Epithelial cell of proximal tubule (primary cell): ENCODE measurements at places on chromosomes 3 and 15. TPM values are rescaled to one million over a fixed set of nuclear protein-coding genes. Genes with fewer than 3 reads are reported as not detected.

GRCh38 chr3:131658771-131659170 is 156.0 kb upstream of the MRPL3 start:
- no peak for DNase-seq

The WDR93 gene
- not detected in 2 replicates for total RNA-seq

- no peak for DNase-seq
Measured at GRCh38 chr15:45386974-45387373, 8.6 kb upstream of the GATM start.

GRCh38 chr15:69668039-69668705 is 215.6 kb downstream of the RPLP1 start:
- DNase-seq: no peak

GRCh38 chr3:194592798-194593752 is 40.1 kb downstream of the TMEM44 start:
- peak; percentile 99 for DNase-seq

DNA sequence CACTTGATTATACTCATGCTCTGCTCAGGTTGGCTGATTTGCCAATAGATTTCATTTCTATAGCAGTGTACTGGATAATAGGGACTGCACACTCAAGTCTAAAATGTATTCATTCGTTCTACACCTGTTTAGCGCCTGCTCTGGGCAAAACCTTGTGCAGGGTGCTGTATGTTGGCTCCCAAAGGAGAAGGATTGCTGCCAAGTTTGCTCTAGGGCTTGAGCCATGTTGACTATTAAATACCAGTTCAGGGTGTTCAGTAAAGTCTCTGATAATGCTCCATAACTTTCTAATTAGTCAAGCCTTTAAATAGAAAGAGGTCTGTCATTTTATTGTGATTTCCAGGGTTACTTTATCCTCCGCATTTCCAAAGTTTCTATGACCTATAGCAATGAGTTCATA is 470.2 kb downstream of the MAGI1 start:
- no peak for DNase-seq

- no peak for DNase-seq
Measured at GRCh38 chr3:66582721-66583423, 82.0 kb upstream of the LRIG1 start.

The CHCHD4 gene
- 16.5 and 29.4 TPM in 2 replicates for total RNA-seq

- DNase-seq: peak; percentile 16
Measured at GRCh38 chr3:52088445-52089367, 32.3 kb upstream of the DUSP7 start.

The OXSM gene
- 7.8 and 10.3 TPM in 2 replicates for total RNA-seq

DNA sequence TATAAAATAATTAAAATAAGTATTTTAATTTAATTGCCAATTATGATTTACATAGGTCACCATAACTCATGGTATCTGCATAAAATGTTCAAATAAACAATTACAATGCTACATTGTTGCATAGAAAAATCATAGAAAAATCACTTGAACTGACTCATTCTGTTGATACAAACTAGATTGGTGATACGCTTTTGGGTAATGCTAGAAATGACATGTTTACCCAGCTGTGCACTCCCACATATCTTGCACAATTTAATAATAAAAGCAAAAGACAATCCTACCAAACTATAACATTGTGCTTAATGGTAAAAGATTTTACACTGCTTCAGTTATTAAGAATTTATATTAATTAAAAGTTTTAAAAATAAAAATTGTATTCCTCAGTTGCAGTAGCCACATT is 45.8 kb upstream of the FBXL22 start:
- DNase-seq: no peak

The SKOR1 gene
- total RNA-seq: not detected in 2 replicates

The CLRN1 gene
- not detected in 2 replicates for total RNA-seq
